Vagina (tissue), 2 donors: ENCODE measurements at places on chromosomes 11 and 22. TPM values are rescaled to one million over a fixed set of nuclear protein-coding genes. Genes with fewer than 3 reads are reported as not detected.

MUC15 gene
- 8.3 TPM for total RNA-seq

MISFA gene
- total RNA-seq: not detected

TSSK2 gene
- total RNA-seq: not detected

POGLUT3 gene
- total RNA-seq: 24.8 TPM

APOA4 gene
- total RNA-seq: not detected

CDC42BPG gene
- total RNA-seq: 13.0 TPM

MIAT gene
- 2.7 TPM for total RNA-seq

PRR33 gene
- not detected for total RNA-seq

KIF18A gene
- 2.5 TPM for total RNA-seq

CDC45 gene
- total RNA-seq: 0.74 TPM

TBX10 gene
- not detected for total RNA-seq

ZNF280A gene
- not detected for total RNA-seq

PTGDR2 gene
- total RNA-seq: 0.25 TPM

DNA sequence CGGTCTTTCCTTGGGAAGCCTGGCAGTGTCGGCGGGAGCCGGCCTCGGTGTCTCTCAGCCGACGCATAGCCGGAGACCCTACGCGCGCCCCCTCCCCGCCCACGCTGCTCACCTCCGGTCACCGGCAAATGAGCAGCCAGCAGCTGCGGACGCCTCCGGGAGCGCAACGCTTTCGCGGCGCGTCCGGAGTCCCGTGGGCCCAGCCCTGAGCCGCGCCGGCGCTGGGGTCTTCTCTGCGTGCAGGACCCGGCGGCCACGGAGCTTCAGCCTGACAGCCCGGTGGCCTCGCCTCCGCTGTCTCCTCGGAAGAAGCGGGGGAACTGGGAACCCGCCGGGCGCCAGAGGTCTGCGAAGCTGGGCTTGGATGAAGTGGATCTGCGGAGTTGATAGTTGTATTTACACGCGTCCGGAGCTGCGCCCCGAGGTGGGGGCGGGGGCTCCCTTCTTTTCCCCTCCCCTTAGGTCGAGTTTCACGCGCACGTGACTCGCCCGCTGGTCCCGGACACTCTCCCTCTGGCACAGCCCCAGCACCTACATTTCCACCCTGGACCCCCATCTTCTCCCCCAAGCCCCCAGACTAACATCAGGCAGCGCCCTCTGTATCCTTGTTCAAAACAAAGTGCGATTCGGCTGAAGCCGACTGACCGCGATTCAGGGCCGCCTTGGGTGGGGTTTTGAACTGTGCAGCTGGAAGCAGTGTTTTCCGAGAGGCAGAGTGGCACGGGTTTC, at the start of gene SLC43A1:
Gene SLC43A1 (minus strand): TSS at position 371 of the 729 bp plus-strand sequence. CDS start 1,591 bp downstream, outside the sequence.
- peaks cover 24% of the 10 kb centered on the region for H3K4me1 ChIP-seq
- H3K4me3 ChIP-seq: peak within 1 kb of the TSS; percentile 85
- no peaks in the 10 kb centered on the region for H3K36me3 ChIP-seq

- H3K36me3 ChIP-seq: no peaks in the 10 kb centered on the region
- H3K4me1 ChIP-seq: no peaks in the 10 kb centered on the region
- H3K4me3 ChIP-seq: no peak overlapping the region
- H3K27ac ChIP-seq: no peak overlapping the region
These were observed 9.9 kb upstream of the KCNJ5 start for GRCh38 chr11:128881221-128881620.

DNA sequence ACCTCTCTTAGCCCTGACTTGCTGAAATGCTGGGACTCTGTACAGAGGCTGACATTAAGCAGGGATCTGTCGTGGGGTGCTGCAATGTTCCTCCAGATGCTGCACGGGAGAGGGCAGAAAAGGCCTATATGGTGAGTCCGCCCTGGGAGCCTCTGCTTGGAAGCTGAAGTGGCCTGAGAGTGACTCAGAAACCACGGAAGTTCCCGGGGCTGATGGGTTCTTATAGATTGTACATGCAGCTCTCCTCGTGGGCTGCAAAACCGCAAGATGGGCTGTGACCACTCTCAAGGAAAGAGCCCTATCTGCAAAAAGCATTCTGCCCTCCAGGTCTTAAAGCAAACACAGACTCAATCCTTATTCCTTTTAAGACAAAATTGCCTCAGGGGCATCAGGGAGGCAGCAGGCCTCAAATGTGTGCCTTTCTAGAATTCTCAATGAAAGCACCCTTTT, 5.8 kb upstream of the SLC43A3 start:
- H3K36me3 ChIP-seq: no peaks in the 10 kb centered on the region
- H3K4me1 ChIP-seq: peaks cover 23% of the 10 kb centered on the region
- no peak overlapping the region for H3K4me3 ChIP-seq
- no peak overlapping the region for H3K27ac ChIP-seq
- no peaks in the 10 kb centered on the region for H3K27me3 ChIP-seq
- no peak for DNase-seq

DNA sequence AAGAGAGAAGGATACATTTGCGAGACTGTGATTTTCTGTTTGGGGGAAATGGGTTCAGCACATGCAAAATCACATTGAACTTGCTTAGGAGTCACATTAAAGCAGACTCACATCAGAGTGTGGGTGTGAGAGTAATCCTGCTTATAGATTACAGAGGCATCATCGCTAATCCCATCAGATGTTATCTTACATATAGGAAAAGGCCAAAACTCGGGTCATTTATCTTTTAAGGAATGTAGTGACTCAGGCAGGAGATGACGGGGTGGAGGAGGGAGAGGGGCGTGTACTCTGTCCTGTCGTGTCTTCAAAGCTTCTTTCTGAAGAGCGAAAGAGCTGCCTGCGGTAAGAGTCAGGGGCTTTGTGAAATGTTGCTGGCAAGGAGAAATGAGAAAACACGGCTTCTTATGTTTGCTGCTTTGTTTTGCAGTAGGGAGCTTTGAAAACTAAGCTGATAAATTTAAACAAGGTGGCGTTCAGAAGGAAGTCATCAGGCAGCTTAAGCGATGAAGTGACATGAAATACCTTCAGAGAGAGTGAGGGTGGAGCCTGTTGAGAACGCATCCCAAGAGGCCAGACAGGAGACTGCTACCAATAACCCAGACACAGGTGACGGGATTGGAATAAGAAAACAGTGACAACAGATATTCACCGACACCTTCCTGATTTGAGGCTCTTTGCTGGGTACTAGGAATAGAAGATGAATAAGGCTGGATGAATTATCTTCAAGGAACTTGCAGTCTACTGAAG, 2.2 kb upstream of the C11orf16 start:
- H3K27ac ChIP-seq: no peak overlapping the region
- H3K27me3 ChIP-seq: no peaks in the 10 kb centered on the region
- H3K36me3 ChIP-seq: no peaks in the 10 kb centered on the region

DNA sequence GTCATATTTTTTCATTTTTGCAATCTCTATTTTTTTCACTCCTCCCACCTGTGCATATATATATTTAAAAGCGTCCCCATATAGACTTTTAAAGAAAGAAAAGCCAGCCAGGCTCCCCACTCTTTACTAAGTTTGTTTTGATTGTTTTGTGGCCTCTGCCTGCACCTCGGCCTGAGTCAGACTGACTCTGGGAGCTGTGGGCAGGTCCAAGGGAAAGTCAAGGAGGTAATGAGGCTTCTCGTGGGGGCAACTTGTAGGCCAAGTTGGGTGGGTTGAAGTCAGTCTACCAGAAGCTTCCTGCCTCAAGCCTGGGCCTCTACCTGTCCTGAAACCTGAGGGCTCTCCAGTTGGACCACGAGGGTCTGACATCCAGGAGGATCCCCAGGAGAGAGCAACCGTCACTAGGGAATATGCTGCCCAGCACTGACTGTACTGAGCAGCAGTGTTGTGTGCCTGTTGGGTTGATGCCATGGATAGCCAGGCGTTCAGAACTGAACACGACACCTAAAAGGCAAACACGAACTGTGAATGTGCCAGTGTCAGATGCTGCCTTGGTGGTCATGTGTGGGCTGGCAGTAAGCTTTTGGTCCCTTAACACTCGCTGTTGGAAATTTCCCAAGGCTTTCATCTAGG, 58.8 kb downstream of the BMAL1 start:
- no peak overlapping the region for H3K27ac ChIP-seq
- H3K27me3 ChIP-seq: no peaks in the 10 kb centered on the region
- DNase-seq: no peak
- H3K36me3 ChIP-seq: no peaks in the 10 kb centered on the region
- H3K4me1 ChIP-seq: peaks cover 64% of the 10 kb centered on the region

- no peak overlapping the region for H3K4me3 ChIP-seq
- no peak overlapping the region for H3K27ac ChIP-seq
- H3K27me3 ChIP-seq: no peaks in the 10 kb centered on the region
- H3K36me3 ChIP-seq: no peaks in the 10 kb centered on the region
- no peak for DNase-seq
These were observed 32.9 kb upstream of the DDI1 start for GRCh38 chr11:104003491-104003890.

GRCh38 chr11:85187992-85188391, 439.2 kb downstream of the DLG2 start:
- no peaks in the 10 kb centered on the region for H3K27me3 ChIP-seq
- no peak for DNase-seq
- H3K36me3 ChIP-seq: no peaks in the 10 kb centered on the region
- no peaks in the 10 kb centered on the region for H3K4me1 ChIP-seq

DNA sequence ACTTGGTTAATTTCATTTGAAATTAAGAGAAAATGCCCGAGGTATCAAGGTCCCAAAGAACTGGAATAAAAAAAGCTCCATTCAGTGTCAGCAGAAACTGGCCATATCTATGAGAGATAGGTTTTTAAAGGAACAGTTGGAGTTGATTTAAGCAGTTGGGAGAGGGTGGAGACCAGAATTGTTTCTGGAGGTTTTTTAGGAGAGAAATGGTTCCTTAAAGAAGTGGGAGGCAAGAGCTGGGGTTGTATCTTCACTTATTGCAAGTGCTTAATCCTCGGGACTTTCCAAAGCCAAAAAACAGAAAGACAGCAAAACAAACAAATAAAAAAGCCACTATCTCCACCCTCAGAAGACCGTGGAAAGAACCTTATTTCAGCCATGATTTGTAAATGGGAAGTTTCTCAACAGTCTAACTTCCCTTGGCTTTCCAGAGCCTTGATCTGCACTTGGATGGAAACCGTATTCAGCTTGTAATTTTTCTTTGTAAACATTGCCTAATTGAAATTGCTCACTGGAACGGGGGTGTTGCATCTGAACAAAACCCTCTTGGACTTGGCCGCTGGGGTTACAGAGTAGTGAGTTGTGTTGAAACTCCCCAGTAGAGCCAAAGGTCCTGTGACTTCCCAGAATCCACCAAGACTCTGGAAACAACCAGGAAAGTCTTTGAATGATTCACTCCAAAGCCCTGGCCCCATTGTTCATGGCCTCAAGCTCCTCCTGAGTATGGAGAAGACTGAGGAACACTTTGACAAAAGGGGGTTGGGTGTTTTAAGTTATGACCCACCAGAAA, 115.6 kb downstream of the SLC1A2 start:
- DNase-seq: no peak
- no peak overlapping the region for H3K4me3 ChIP-seq
- peak overlapping the region; percentile 89 for H3K27ac ChIP-seq
- peaks cover 20% of the 10 kb centered on the region for H3K4me1 ChIP-seq

GRCh38 chr11:29187215-29187614, 829.6 kb downstream of the KCNA4 start:
- no peaks in the 10 kb centered on the region for H3K36me3 ChIP-seq
- no peak overlapping the region for H3K4me3 ChIP-seq
- no peak overlapping the region for H3K27ac ChIP-seq
- no peak for DNase-seq
- H3K4me1 ChIP-seq: no peaks in the 10 kb centered on the region

GRCh38 chr22:33871935-33872334, 48.3 kb downstream of the LARGE1 start:
- DNase-seq: no peak
- H3K36me3 ChIP-seq: no peaks in the 10 kb centered on the region
- no peaks in the 10 kb centered on the region for H3K27me3 ChIP-seq
- peaks cover 43% of the 10 kb centered on the region for H3K4me1 ChIP-seq
- H3K4me3 ChIP-seq: no peak overlapping the region

GRCh38 chr22:26398741-26399153, 30.3 kb upstream of the ASPHD2 start:
- no peak overlapping the region for H3K4me3 ChIP-seq
- no peaks in the 10 kb centered on the region for H3K36me3 ChIP-seq
- no peaks in the 10 kb centered on the region for H3K4me1 ChIP-seq
- no peak for DNase-seq

GRCh38 chr11:35302398-35302797, 117.0 kb downstream of the SLC1A2 start:
- peaks cover 20% of the 10 kb centered on the region for H3K4me1 ChIP-seq
- DNase-seq: no peak
- H3K36me3 ChIP-seq: no peaks in the 10 kb centered on the region
- no peak overlapping the region for H3K4me3 ChIP-seq

DNA sequence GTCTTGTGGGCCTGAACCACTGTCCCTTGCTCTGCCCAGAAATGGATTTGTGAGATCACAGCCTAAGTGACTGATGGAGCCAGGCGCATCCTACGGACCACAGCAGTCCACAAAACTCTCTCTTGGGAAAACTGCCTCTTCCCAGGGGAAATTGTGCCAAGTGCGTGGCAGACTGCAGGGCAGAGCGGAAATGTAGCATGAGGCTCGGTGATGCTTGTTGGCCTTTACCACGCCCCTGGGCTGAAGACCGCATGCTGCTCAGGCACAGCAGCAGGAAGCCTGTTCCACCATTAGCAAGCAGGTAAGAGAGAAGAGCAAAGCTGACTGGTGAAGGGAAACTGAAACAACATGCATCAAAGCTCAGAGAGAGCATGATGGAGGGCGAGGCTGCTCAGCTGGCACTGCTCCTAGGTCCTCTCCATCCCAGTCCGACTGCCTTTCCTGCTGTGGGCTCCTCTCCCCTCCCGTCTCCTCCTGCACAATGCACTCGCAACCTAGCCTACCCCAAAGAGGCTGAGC, 26.5 kb upstream of the SCARF2 start:
- peak overlapping the region; percentile 23 for H3K27ac ChIP-seq
- no peaks in the 10 kb centered on the region for H3K27me3 ChIP-seq
- H3K4me3 ChIP-seq: no peak overlapping the region
- DNase-seq: no peak
- no peaks in the 10 kb centered on the region for H3K36me3 ChIP-seq

DNA sequence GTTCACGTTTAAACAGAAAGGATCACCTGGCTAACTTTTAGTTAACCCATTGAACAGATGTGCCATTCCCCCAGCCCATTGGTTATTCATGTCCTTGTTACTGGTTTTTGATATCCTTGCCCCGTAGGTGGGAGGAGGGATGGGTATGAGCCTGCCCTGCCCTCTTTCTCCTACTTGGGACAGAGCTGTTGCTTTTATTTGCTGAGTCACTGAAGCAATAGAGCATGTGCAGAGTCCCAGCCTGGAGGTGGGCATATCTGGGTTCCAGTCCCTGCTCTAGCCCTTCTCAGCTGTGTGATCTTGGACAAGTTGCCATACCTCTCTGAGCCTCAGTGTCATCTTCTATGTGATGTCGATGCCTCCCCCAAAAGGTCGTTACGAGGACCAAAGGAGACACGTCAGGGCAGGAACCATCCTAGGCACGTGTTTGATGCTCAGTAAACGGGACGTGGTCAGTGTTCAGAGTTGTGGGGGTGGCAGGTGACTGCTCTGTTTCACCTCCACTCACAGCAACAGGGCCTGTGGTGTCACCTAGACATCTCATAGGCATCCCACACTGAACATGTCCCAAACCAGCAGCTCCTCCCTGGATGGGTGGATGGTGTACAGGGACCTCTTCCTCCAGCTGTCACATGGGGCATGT, 61.0 kb downstream of the BMAL1 start:
- peak overlapping the region; percentile 62 for H3K27ac ChIP-seq
- peaks cover 52% of the 10 kb centered on the region for H3K4me1 ChIP-seq
- DNase-seq: no peak
- no peaks in the 10 kb centered on the region for H3K36me3 ChIP-seq
- H3K4me3 ChIP-seq: no peak overlapping the region
